ENCODE measurements at places on chromosomes 11 and 22.

DNA sequence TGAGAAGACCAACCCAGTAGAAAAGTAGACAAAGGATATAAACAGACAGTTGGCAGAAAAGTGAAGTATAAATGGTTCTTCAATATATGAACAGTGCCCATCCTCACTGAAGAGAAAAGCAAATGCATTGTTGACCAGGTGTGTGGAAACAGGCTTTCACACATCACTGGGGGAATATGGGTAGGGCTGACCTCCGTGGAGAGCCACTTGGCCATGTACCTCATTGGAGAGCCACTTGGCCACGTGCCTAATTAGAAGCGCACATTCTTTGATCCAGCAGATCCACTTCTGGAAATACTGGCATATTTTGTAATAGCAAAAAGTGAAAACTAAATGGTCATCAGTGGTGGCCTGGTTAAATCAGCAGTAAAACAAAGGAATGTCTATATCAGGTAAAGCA is 43.2 kb downstream of the PPP6R3 start:
- no peak for DNase-seq

GRCh38 chr22:28316014-28316413 is 363.6 kb downstream of the TTC28 start:
- no peak for DNase-seq

GRCh38 chr11:10410844-10411200 is 44.2 kb upstream of the AMPD3 start:
- DNase-seq, result no peak

DNA sequence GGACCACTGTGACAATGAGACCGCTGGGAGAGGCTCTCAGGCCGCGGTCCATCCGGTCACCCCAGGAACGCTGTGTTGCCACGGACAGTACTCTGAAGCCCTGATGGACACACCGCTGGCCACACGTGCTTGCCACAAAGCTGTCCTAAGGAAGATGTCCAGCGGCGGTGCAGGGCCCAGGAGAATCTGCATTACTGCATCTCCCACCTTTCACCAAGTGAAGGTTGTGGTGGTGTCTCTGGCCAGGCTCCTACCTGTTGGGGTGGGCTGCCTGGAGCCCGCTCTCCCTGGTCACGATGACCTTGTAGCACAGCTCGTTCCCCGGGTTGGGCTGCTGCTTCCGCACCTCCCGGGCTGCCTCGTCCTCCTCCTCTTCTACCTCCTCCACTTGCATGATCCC is 4.2 kb downstream of the TTLL12 start:
- no peak for DNase-seq

DNA sequence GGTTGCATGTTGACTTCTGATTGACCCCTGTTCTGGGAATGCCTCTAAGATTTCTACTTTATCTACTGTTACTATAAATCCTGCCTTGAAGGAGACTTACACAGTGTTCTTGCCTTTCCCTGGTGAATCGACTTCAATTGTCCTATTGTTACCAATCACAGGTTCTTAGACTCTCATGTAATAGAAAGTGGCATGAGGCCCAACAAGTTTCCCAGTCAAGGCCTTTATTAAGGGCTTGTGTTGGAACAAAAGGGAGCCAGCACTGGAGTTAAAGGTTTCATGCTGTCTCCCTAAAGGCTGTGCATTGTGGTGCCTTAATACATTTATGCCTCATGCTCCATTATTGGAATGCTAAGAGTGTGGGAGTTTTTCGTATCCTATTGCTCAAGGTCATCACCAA is 23.3 kb downstream of the MS4A2 start:
- DNase-seq, result no peak

- DNase-seq, result no peak
These were observed 20.6 kb upstream of the TPH1 start for GRCh38 chr11:18066626-18067025.
